ENCODE measurements at places on chromosomes 1 and 21.

DNA sequence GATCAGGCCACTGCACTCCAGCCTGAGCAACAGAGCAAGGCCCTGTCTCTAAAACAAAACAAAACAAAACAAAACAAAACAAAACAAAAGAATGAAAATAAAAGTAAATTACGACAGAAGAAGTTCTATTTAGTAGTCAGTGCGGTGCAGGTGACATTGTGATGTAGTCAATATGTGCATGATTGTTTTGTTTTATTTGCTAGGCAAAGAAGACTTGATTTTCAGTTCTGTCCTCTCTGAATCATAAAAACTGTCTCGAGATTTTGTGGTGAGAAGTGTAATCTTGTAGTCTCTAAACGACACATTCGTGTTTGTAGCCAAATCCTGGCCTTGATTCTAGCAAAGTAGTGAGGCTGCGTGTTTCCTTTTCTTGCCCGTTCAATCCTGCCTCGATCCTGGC, 23.5 kb downstream of the PEX14 start:
- DNase-seq: no peak

GRCh38 chr1:204503122-204503912, 8.7 kb upstream of the PIK3C2B start:
- DNase-seq: peak; percentile 73

- DNase-seq: peak; percentile 19
Observed at GRCh38 chr1:88946861-88947260, 45.6 kb downstream of the KYAT3 start.

DNA sequence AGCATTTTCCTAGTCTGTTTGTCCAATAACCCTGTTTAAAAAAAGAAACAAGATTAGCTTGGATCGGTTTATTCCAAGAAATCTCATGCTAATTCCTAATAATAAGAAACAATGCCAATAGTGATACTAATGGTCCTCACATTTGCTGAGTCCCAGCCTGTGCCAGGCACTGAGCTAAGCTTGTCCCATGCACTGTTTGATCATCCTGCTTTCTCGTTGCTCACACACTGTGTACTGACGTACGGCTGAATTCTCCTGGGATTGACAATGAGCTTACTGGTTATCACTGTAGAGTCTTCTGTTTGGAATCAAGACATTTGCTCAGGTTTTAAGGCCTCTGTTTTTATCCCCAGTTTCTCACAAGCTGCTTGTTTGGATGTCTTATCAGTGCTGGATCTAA, 71.1 kb downstream of the CACNA1E start:
- DNase-seq: no peak

DNA sequence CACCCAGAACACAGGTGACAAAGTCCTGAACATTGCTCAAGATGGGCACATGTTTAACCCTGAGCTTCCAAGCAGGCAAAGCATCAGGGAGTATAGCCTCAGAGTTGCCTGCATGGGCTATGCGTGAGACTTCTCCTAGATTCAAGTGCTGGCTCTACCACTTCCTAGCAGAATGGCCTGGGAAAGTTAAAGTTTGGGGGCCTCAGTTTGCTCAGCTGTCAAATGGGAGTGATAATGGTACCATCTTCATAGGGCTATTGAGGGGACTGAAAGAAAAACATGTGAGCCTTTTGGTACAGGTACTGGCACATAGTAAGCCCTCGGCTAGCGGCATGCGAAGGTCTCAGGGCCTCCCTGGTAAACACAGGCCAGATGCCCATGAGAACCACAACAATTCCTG, 28.0 kb upstream of the SMIM12 start:
- no peak for DNase-seq

GRCh38 chr1:19426294-19427086, 58.8 kb downstream of the CAPZB start:
- DNase-seq: no peak

DNA sequence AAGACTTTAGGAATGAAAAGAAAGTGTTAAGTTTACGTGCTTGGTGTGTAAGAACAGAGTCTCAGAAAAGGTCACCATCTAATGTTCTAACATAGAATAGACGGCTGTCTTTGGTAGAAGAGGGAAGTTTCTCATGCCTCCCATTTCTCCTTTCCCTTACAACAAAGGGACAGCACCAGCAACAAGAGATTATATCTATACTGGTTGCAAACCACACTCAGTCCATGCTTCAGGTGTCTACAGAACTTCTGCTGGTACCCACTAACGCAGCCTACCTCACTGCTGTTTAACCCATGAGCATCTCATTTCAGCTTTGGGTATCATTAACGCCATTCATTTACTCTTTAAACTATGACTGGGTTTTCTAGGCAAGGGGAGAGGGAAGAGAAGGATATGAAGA, 9.2 kb upstream of the ITPKB start:
- DNase-seq: no peak

DNA sequence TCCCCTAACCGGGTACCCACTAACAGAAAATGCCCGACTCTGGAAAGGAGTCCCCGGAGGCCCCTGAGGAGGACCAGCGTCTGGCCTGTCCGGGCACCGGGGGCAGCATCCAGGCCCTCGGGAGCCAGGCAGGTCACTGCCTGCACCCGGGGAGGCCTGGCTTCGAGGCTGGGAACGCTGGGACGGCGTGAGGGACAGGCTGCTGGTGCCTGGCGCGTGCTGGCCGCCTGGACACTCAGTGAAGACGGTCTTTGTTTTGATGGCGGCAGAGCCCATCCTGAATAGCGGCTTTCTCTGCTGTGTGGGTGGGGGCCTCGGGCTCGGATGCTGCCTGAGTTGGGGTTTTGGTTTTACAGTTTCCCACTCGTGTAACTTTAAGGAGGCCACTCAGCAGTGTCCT, 37.6 kb downstream of the PRKCZ start:
- no peak for DNase-seq

DNA sequence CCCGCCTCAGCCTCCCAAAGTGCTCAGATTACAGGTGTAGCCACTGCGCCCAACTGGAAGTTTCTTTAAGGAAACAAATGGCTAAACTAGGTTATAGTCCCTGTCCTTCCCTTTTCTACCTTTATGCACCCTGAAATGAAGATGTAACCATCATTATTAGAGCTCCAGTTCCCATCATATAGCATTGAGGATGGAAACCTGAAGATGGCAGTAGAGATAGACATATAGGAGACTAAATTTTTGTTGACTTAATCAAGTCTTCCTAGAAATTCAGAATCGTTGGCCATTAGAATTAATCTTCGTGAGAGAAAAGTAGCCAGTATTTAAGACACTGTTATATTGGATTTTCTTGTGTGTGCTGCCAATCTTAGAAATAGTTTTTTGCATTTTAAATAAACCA, 1016.3 kb upstream of the NCAM2 start:
- DNase-seq: no peak

GRCh38 chr1:85314726-85315125, 38.3 kb upstream of the BCL10 start:
- DNase-seq: peak; percentile 79

GRCh38 chr1:67970088-67970487, 80.3 kb downstream of the DIRAS3 start:
- peak; percentile 96 for DNase-seq

GRCh38 chr21:45228171-45228641, 59.5 kb downstream of the POFUT2 start:
- peak; percentile 99 for DNase-seq

GRCh38 chr1:53807916-53808315, 30.2 kb downstream of the NDC1 start:
- DNase-seq: peak; percentile 17

DNA sequence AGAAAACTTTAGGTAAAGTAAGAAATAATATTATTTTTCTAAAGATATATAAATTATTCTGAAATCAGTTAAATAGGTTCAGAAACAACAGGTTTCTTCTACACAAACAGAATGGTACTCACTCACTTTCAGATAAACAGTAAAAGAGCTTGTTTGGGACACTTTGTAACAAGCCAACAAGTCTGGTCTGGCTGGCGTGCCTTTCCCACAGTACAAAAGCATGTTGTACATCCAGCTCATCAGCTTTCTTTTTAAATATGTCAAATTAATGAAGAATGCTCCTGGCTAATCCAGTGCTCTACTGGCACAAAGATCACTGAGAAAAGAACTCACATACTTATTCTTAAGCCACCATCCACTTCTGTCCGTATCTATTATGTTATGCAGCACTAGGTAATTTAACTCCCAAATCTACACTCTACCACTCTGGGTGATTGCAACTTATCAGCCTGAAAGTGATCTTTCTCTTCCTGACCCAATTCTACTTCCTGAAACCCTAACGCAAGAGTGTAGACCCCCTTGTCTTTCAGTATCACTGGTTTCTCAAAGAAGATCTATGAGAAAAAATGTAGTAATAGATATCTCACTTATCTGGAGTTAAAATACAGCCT, 32.6 kb downstream of the TRIT1 start:
- DNase-seq: no peak

GRCh38 chr21:44893948-44894656, 20.6 kb upstream of the PTTG1IP start:
- DNase-seq: no peak

- DNase-seq: peak; percentile 79
Observed at GRCh38 chr1:196466654-196467053, 141.6 kb downstream of the KCNT2 start.

DNA sequence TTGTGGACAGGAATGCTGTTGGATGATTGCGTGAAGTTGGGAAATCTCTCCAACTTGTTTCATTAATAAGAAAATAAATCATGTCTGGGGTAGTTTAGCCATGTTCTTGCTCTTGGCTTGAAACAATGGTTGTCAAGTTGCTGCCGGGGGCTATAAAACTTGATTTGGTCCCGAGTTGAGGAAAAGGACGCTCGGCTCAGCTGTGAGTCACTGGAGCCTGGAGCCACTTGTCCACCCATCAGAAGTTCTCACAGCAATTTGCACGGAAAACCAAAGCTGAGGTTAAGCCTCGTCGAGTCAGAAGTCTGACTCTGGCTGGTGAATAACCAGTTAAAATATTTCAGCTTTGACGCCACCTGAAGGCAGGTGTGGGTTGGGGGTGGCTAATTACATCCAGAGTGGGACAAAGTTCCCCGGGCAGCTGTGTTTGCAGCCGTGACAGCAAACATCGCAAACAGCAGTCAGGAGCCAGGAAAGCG, 19.7 kb upstream of the RIPK4 start:
- peak; percentile 89 for DNase-seq

- peak; percentile 63 for DNase-seq
Observed at GRCh38 chr1:151934048-151934493, 24.8 kb upstream of the THEM4 start.

DNA sequence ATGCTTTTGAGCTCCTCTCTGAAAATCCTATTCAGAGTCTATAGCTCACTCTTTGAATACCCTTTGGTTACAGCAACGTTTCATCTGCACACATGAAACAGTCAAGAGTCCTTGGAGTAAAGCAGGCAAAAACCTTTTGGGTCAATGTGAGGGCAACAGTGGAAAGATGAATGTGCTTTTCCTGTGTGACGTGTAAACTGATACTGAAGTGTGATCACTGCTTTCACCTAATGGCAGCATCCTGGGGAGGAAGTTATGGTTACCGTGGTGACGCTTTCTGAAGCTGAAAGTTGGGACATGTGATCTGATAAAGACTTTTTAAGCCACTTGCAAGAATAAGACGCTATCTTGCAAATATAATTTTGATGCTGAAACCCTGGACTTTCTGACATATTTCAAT, 160.0 kb downstream of the SEC16B start:
- no peak for DNase-seq

DNA sequence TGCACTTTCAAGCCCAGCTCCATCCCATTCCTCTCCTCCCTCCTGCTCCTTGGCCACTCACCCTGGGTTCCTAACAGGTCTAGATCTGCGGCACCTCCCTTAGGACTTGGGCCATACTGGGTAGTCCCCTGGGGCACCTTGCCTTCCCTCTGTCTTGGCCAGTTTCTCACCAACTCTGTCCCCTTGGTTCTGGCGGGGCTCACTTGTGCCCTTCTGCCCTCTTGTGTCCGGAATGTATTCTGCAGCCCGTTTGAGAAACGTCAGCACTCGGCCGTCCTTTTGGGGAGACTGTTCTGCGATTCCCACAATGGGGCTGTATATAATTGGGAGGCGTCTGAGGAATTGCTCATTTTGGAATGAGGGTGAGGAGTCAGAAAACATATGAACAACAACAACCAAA, 162.4 kb downstream of the ZSCAN20 start:
- DNase-seq: peak; percentile 46

- no peak for DNase-seq
Observed at GRCh38 chr1:161223805-161224694, 622 bp upstream of the APOA2 start.

DNA sequence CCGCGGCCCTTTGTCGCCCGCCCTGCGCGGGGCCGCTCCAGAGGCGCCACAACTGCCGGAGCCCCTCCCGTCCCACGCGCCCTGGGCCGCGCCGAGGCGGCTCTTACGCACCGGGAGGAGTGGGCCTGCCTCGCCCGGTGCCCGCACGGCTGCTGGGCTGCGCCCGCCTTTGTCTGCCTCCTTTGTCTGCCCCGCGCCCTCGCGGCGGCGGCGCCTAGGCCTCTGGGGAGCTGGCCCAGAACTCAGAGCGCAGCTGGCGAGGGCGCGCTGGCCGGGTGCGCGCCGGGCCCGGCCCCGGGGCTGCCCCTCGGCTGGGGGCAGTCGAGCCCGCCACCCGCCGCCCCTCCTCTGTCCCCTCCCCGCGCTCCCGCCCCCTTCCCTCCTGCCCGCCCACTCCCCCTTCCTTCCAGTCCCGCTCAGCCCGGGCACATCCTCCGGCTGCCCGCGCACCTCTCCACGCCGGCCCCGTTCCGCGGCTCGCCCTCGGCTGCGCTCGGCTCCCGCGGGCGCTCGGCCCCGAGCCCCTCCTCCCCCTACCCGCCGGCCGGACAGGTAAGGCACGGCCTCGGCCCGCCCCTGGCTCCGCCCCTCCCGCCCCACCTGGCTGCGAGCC, at the start of gene DRAXIN:
DRAXIN (plus strand) TSS at position 409 of the 613 bp plus-strand sequence. CDS start 14,549 bp downstream, outside the sequence.
- DNase-seq: no peak

Data from fibroblast of skin of right biceps (primary cell).